ENCODE measurements at places on chromosomes 16 and 17.

- DNase-seq, result peak; percentile 72
These were observed 504 bp downstream of the SRSF1 start for GRCh38 chr17:58006560-58006923.

- DNase-seq, result no peak
These were observed 248.8 kb upstream of the ELAC2 start for GRCh38 chr17:13266606-13267005.

- DNase-seq, result no peak
These were observed 105.0 kb upstream of the MON1B start for GRCh38 chr16:77085981-77086380.

DNA sequence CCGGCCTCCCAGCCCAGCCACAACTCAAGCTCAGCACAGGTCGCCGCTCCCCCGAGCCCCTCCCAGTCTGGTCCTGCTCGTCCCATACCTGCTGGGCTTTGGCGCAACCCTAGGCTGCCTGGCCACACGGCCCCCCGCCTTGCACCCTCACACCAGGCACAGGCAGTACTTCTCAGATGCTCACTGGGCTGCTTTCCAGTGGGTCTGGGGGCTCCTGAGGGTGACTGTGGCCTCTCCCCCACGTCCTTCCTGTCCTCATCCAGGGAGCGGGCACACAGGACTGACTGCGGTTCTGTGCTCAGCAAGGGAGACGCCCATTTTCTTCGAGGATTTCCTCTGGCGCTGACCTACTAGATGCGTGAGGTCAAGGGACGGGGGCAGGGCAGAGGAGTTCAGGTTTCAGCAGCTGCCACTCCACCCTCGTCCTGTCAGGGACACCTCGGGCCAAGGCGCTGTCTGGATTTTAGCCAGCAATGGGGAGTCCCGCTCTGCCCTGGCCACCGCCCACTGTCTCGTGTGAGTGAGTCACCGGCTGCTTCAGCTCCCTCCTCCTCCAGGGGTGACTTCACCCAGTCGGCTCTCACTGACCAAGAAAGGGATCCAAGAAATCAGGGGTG, 115.8 kb downstream of the NPIPB11 start:
- DNase-seq, result peak; percentile 82

GRCh38 chr17:15343749-15344148, 2.4 kb upstream of the TEKT3 start:
- no peak for DNase-seq

DNA sequence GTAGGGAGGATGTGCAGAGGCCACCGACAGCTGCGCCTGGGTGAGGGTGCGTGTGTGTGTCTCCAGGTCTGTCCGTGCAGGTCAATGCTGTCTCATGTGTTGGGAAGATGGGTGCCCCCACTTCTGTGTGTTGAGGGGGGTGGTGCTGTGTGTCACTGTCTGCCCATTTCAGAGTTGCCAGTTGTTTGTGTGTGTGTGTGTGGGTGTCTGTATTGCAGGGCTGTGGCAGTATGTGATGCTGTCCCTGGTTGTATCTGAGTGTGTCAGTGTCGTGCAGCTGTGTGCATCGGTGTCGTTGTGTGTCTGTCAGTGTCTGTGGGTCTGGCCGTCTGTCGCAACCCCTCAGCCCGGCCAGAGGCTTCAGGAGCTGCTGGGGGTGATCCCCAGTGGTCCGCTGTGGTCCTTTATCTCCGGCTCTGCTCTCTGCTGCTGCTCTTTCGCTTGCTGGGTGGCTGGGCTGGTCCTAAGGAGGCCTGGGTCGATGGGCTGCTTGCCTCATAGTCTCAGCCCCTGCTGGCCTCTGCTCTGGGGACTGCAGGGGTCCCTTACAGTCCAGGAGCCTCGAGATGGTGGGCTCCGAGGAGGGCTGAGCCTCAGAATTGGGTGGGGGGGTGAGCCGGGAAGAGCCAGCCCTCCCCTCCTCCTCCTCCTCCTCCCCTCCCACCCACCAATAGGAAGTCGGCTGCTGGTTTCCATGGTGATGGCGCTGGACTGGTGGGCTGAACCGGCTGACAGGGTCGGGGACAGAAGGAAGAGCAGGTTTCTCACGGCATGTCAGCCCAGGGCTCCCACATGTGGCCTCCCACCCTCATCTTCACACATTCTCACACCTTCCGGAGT, at the start of gene TSPOAP1:
TSS of gene TSPOAP1 (minus strand) at position 601 of the 840 bp plus-strand sequence. CDS start 875 bp downstream, outside the sequence.
- peak; percentile 78 for DNase-seq

DNA sequence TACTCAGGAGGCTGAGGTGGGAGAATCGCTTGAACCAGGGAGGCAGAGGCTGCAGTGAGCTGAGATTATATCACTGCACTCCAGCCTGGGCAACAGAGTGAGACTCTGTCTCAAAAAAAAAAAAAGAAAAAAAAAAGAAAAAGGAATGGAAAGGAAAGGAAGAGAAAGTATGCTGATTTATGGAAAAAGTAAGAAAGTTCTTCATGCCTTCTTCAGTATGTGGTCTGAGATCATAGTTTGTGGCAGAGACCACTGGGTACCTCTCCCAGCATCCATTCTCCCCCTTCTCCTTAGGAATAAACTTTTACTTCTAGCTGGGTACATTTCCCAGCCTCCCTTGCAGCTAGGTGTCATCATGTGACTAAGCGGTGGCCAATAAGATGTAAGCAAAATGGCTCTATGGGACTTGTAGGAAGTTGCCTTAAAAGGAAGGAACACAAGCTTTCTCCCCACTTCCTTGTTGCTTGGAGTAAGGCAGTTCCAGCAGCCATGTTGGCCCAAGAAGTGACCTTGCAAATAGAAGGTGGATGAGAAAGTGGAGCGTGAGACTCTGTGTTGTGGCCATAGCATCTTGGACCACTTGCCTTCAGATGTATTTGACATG, 26.1 kb upstream of the XPO6 start:
- no peak for DNase-seq

- no peak for DNase-seq
These were observed 126.0 kb downstream of the TANGO6 start for GRCh38 chr16:68969338-68969737.

GRCh38 chr16:89077076-89077475, 16.6 kb upstream of the ACSF3 start:
- no peak for DNase-seq

DNA sequence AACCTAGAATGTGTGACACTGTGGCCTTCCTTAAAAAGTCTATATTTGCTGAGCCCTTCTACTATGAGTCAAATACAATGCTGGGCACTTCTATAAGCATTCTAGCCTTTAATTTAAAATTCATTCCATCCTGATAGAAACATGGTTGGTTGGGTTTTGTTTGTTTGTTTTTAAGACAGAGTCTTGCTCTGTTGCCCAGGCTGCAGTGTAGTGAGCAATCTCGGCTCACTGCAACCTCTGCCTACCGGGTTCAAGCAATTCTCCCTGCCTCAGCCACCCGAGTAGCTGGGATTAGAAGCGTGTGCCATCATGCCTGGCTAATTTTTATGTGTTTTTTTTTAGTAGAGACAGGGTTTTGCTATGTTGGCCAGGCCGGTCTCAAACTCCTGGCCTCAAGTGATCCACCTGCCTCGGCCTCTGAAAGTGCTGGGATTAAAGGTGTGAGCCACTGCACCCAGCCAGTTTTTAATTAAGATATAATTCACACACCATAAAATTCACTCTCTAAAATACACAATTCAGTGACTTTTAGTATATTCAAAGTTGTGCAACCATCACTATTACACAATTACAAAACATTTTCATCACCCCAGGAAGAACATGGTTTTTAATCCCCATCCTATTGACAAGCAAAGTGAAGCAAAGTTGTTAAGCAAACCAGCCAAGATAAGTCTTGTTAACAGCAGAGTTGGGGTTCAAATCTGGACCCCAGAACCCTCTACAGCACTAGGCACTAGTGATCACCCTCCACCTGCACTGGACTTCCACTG, 42.8 kb downstream of the CMTM4 start:
- no peak for DNase-seq

DNA sequence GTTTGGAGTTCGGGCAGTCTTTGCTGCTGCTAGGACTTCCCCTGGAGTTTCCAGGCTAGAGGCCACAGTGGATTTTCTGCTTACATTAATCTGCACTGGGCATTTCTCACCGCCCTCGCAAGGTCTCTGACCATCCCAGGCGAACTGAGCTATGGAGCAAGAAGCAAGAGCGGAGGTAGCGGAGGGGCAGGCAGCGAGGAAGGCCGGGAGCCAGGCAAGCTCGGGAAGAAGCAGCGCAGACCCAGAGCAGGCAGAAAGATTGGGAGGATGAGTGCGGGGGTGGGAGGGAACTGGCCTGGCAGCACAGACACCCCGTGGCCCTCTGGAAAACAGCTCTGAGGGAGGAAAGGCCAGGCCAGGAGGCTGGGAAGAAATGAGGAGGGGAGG, 3.8 kb downstream of the COTL1 start:
- DNase-seq, result no peak

- DNase-seq, result no peak
These were observed 6.6 kb upstream of the SPAG7 start for GRCh38 chr17:4974115-4974670.

DNA sequence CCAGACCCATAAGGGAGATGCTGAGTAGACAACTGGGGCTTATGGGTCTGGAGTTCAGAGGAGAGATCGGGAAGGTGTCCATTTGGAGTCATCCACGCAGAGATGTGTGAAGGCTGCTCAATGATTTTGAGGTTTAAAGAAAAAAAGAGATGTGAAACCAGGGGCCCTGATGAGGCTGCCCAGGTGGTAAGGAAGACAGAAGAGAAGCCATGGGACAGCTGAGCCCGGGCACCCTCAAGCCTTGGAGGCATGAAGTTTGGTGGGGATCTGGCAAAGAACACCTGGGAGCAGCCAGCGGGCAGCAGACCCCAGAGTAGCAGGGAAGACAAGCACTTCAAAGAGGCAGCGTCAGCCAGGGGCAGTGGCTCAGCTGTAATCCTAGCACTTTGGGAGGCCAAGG, 20.8 kb upstream of the MYO15B start:
- no peak for DNase-seq

GRCh38 chr16:67477960-67478554, 2.9 kb downstream of the ATP6V0D1 start:
- DNase-seq, result no peak

GRCh38 chr17:42750739-42751344, 6.0 kb upstream of the EZH1 start:
- no peak for DNase-seq

GRCh38 chr17:55394357-55395021, 27.1 kb downstream of the MMD start:
- DNase-seq, result peak; percentile 8

DNA sequence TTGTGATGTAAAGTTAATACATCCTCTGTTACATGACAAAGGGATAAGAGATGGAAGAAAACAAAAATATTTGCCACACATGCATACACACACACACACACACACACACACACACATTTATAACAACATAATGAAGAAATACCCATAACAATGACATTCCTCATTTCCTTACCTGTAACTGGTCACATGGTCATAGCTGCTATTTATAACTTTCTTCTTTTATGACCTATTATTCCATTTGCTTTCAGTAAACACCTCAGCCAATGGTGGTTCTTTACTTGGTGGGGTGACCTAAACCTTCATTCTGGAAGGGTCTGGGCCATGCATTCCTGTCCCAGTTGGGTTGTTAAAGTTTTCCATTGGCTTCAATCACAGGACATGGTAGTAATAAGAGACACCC, 5.3 kb downstream of the MT2A start:
- DNase-seq, result no peak

DNA sequence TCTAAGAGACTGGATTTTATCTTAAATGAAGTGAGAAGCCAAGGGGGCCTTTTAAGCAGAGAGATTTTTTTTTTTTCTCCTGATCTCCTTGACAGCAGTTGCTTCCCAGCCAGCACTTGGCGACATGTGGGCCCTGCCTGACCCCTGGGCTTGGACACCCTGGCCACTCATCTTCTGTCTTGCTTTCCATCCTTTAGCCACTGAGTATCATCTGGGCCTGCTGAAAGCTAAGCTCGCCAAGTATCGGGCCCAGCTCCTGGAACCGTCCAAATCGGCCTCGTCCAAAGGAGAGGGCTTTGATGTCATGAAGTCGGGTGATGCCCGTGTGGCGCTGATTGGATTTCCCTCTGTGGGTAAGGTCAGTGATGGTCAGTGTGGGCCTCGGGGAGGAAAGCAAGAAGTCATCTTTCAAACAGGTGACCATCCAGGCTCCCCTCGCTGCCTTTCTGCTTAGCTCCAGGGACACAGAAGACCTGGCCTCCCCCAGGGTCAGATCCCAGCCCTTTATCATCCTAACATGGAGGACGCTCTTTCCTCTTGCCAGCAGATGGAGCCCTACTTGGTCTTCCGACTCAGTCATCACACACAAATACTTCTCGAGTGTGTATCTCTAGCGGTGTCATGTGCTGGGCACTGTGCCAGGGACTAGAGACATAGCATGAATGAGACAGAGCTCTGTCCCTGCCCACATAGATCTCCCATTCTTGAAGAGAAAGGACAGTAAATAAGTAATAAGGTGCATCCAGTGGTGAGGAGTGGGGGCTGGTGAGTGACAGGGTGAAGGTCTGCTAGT, 6.1 kb downstream of the DRG2 start:
- peak; percentile 50 for DNase-seq

GRCh38 chr17:40092581-40092980, 7.8 kb downstream of the NR1D1 start:
- peak; percentile 84 for DNase-seq

DNA sequence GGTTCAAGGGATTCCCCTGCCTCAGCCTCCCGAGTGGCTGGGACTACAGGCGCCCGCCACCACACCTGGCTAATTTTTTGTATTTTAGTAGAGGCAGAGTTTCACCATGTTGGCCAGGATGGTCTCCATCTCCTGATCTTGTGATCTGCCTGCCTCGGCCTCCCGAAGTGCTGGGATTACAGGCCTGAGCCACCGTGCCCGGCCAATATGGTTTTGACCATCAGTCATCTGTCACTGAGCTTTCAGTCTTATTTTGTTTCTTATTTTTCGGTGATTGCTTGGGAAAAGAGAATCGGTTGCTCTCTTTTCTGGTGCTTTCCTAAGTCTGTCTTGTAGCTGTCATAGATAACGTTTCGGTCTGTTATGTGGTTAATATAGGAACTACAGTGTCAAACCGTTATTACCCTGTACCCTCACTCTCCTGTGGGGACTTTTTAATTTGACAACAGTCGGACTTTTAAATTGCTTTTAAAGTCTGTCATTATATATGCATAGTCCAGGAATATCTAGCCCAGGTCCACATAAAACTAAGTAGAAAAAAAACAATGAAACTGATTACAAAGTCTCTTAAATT, 453.4 kb downstream of the KCNJ18 start:
- no peak for DNase-seq

GRCh38 chr17:20999841-21000532, 42.8 kb downstream of the USP22 start:
- DNase-seq, result peak; percentile 25

- DNase-seq, result no peak
These were observed 40.6 kb downstream of the MIS12 start for GRCh38 chr17:5526821-5527598.

DNA sequence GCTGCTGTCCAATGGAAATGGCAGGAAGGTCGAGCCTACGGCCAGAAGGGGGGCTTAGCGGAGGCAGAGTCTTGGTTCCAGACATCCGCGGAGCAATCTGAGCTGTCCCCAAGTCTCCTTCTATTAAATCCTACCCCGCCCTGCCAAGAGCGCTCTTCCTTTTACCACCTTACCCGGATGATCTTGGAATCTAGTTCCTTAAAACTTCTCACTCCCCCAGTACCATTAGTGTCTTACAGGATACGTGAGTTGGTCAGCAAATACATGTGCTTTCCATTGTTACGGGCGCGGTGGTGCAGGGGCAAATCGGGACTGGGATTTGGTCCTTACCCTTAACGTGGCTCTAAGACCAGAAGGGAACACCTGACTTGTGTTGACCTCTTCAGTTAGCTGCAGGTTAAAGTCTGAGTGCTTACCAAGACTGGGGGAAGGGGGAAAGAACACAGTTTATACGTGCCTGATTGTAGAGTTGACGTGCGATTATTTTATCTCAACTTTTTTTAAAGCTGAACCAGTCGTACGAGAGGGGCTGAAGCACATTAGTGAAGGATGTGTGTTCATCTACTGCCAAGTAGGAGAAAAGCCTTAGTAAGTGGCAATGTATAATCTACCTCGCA, 495 bp downstream of the TXNDC17 start:
- DNase-seq, result peak; percentile 53

Measured in cerebellar cortex (tissue), 1 donor.